ENCODE measurements at places on chromosomes 3 and 15.
A peak's percentile ranks its signal among the peaks of the same experiment; 100 is the strongest.

GRCh38 chr3:16079519-16079918 is 95.0 kb upstream of the GALNT15 start:
- no peak for DNase-seq

GRCh38 chr3:168951368-168951767 is 712.1 kb downstream of the MECOM start:
- no peak for DNase-seq

DNA sequence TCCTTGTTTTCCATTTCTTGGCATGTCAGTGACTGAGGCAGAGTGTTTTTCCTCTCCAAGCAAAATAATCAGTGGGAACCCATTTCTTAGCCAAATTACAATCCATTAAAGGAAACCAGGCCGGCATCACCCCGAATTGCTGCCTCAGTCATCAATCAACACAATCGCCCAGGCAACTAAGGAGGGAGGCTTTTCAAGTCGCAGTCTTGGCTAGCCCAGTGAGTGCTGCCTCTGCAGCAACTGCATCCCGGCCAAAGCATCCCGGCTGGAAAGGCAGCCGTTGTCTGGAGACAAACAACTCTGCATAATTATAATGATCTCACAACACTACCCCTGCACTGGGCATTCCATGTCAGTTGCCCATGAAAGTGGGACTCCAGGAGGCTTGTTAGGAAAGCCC is 213.5 kb upstream of the PRICKLE2 start:
- DNase-seq = no peak

GRCh38 chr3:153339065-153339464 is 177.0 kb downstream of the RAP2B start:
- no peak for DNase-seq

- peak; percentile 52 for DNase-seq
Measured at GRCh38 chr3:184565421-184566211, 4.0 kb downstream of the EPHB3 start.

GRCh38 chr15:65204931-65205660 is 6.2 kb downstream of the CILP start:
- DNase-seq = no peak

DNA sequence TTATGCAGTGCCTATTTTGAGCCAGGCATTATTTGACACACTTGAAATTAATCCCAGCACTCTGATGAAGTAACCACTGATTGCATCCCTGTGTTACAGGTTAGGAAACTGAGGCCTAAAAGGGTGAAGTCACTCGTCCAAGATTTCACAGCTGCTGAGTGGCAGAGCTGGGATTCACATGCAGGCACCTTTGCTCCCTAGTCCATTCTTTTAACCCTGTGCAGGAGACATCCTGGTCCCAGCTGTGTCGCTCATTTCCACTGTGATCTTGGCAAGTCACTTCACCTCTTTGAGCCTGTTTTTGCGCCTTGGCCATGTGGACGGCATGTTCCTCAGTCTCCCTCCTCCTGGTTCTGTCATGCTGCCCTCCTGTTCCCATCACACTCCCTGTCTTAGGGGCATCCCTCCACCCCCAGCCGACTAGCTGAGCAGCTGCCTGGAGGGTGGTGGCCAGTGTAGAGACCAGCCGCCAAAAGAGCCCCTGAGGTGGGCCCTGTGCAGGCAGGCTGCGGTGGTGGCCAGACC is 70.6 kb downstream of the SMAD6 start:
- no peak for DNase-seq

DNA sequence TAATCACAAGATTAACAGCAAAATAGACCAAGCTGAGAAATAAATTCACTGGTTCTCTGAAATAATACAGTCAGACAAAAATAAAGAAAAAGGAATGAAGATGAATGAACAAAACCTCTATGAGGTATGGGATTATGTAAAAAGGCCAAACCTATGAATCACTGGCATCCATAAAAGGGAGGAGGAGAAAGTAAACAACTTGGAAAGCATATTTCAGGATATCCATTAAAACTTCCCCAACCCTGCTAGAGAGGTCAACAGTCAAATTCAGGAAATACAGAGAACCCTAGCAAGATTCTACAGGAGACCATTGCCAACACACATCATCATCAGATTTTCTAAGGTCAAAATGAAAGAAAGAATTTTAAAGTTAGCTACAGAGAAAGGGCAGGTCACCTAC is 649.7 kb upstream of the CBLB start:
- DNase-seq = no peak

Measured in fibroblast of the conjunctiva (primary cell).